Stimulated activated CD8-positive, alpha-beta memory T cell treated with anti-CD3 and anti-CD28 coated beads, Interleukin-15, amount 100 ng/mL, for 48 hours (primary cell): ENCODE measurements at places on chromosomes 1 and 21.

- no peak for DNase-seq
Observed at GRCh38 chr1:217921126-217921904, 290.2 kb downstream of the SPATA17 start.

DNA sequence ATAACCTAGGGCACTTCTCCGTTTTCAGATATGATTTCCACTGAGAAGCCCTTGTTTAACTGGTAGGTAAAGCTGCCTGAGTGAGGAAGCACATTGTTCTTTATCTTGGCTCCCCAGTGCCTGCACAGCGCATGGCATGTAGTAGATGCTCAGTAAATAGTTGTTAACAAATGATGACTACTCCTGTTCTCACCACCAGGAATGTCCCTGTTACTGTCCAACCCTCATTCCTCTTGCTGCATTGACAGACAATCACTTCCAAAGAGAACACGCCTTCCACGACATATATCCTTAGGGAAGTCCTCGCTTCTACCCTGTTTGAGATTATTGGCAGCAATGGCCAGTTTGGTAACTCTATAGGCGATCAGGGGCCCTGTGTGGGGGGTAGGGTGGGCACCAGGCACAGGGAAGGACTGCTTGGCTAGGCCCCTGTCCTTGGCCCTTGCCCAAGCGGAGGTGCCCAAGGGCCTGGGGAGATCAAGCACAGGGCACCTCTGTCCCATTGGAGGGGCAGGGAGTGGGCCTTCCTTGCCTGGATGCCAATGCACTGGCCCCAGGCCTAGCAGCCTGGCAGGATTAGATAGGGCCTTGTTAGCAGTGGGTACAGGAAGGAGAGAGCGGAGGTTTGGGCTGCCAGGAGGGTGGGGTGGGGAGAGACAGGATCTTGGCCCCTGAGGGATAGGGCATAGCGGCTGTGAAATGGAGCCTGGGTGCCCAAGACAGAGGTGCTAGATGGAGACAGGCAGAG lies 10.2 kb downstream of the NES start:
- no peak for DNase-seq

GRCh38 chr1:246680696-246681130 lies 43.5 kb upstream of the SCCPDH start:
- no peak for DNase-seq

DNA sequence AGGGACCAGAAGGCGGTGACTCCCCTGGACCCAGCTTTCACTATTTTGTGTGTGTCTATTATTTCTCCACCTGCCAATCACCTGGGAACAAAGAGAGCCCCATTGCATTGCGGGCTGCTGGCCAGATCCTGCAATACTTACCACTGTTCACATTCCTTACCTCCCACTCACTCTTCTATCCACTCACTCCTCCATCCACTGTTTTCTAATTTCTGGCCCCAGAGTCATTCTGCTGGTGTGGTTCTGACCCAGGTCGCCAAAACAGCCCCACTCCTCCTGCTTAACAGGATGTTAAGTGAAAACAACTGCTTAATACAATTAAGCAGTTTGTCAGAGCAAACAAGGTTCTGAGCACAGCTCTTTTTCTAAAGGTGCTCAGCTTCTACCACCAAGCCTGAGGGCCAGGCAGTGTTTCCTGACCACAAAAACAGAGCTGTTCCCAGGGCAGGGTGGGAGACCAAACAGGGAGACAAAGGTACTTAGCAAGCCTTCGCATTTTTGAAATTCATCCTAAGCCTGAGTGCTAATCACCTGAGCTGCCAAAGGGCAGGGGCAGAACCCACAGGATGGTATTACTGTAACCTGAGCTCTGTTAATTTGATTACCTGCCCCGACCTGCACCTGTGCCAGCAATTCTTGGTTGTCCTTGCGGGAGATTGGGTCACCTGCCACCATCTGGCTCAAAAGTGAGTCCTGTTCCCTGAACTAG lies 38.5 kb upstream of the EFCAB14 start:
- no peak for DNase-seq

DNA sequence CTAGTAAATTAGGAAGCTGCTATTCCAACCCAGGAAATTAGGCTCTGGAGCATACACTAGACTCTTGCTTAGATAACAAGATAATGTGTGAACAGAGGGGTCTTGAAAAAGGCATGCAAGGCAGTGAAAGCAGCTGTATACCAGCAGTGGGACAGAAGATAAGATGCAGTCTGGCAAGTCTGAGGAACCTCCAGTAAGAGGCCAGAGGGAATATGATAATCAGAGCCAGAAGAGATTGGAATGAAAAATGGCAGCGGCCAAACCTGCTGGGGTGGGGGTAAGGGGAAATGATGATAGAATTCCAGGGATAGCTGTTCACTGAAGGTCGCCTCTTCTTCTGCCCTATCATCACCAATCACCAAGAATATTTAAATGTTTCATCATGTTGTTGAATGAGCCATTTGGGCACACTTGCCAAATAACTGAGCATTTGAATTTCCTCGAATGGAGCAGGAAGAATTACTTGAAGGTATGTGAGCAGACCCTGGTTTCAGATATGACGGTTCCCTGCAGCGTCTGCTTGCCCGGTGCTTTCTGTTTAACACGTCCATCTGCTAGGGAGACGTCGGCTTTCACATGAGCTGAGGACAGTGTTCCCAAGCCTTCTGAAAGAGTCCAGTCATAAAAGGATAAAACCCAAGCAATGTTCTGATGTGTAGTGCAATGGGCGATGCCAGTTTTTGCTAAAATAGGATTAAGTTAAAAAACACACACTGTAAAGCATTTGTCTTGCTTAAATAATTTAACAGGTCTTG lies 173.3 kb downstream of the RWDD3 start:
- no peak for DNase-seq

DNA sequence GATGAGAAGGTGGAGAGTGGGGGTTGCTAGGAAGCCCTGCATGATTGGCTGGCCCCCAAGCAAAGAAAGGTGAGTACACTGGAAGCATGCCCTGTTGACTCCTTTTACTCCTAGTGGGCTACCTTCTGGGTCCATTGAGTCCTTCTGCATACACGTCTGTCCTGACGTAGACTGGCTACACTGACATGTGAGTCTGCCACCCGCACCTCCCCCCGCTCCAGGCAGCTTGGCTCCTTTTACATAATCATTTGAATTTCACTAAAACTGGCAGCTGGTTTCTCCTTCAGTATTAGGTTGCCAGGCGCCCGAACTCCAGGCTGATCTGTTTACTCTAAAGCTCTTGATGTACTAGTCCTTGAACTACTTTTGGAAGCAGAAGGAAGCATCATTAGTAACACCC lies 8.7 kb downstream of the MRPS21 start:
- no peak for DNase-seq

DNA sequence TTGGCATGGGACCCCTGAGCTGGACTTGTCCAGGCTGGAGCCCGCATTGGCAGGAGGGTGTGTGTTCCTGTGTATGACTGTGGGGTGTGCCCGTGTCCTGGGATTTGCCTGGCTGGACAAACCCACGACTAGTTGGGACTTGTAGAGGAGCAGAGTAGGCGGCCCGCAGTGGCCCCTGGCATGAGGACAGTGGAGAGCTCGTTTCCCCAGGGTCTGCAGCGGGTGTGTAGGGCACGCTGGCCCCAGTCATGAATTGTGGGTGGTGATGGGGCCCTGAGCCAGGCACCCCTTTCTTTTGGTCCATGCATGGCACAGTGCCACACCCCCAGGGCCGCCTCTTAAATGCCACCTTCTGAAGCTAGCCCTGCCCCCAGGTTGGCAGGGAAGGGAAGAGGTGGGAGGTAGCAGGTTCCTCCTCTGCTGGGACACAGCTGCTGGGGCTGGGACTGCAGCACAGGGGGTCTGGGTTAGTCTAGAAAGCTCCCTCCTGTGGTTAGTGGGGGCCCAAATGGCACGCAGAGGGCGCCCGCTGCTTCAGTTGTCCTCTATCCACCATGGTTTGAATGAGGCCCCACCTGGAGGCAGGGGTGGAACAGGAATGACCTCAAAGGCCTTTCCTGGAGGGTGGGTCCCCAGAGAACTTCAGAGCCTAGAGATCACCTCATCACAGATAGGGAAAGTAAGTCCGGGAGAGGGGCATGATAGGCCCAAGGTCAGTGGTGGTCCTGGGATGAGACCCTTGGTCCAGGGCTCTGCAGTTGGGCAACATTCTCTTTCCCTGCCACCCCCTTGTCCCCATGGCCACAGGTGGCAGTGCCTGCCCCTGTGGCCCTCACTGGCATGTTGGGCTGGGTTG lies 4.1 kb downstream of the CROCC start:
- no peak for DNase-seq

- no peak for DNase-seq
Observed at GRCh38 chr1:46244656-46245371, 2.7 kb upstream of the RAD54L start.

GRCh38 chr21:44301141-44301540 lies 1.3 kb downstream of the PFKL start:
- no peak for DNase-seq

DNA sequence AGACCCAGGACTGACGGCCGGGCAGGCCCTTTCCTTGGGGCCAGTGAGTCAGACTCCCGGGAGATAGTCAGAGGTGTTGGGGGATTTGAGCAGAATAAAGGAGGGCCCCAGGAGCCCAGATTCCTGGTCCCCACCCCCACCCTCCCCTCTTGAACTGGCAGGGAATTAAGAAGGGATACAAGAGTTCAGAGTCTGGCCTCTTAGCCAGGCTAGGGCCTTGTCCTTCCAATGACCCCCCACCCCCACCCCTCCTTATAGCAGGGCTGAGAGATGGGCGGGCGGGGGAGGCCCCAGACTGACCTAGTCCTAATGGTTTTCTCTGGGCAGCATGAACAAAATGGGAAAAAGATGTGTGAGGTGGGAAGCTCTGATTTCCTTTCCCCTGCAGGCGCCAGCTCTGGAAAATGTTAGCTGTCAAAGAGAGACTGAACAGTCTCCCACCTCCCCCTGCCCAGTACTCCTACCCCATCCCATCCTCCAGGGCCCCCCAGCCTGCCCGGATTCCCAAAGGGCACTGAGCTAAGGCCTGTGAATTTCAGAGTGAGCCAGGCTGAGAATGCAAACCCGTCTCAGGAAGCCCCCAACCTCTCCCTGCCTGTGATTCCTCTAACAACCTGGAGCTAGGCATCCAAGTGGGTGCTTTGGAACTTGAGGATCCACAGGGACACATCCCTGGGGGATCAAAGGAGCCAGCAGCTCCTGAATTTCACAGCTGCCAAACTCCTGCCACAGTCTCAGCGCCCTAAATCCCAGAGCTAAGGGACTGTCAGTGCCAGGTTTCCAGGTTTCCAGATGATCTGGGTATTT lies 5.8 kb upstream of the CRABP2 start:
- no peak for DNase-seq
